Mesendoderm (in vitro differentiated cells): ENCODE measurements at places on chromosomes 2 and 18.

- DNase-seq: no peak
These were observed 47.5 kb downstream of the ANO7 start for GRCh38 chr2:241235859-241236593.

DNA sequence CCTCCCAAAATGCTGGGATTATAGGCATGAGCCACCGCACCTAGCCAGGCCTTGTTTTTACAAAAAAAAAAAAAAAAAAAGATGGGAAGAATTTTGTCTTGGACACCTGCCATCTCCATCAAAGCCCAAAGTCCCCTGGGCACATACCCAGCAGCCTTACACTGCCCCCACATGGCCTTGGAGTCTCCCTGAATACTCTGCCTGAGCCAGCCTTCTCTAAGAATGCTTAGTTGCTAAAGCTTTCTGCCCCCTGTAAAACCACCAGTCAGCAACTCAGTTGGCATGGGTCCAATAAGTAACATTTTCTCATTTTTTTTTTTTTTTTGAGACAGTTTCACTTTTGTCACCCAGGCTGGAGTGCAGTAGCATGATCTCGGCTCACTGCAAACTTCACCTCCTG is 40.6 kb downstream of the SPC25 start:
- DNase-seq: peak; percentile 52

GRCh38 chr2:12704378-12704777 is 12.4 kb upstream of the TRIB2 start:
- DNase-seq: no peak

DNA sequence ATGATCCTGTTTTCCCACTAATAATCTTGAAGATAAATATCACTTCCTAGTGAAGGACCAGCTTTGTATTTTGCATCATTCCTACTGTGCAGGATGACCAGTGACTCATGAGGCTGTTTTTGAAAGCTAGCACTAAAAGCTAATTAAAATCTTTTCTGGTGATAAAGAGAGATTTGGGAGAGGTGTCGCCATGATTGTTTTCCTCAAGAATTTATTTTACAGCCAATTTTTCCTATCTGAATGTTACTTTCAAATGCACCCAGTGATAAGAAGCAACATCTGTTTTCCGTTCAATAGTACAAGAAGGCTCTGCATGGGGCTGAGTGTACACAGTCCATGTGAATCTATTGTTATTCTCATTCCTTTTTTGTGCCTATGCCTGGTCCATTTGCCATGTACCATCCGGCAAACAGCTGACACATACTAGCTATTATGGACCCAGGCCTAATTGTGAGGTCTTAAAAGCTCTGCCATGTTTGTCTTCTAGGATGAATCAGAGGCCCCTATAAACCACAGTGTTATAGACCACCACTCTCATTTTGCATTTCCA is 28.4 kb downstream of the MEIS1 start:
- DNase-seq: no peak

- no peak for DNase-seq
These were observed 898.3 kb downstream of the CPS1 start for GRCh38 chr2:211454679-211455078.

DNA sequence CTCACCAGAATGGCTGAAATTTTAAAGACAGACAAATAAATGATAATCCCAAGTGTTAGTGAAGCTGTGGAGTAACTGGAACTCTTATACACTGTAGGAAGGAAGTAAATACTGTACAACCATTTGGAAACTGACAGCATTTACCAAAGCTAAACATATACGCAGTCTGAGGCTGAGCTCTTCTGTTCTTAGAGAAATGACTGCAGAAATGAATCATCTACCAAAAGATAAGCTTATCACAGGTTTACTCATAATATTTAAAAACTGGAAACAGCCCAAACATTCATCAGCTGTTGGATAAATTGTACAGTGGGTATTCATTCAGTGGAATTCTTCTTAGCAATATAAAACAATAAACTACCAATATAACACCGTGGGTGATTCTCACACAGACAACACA is 218.2 kb upstream of the RAB12 start:
- DNase-seq: no peak
